Liver (tissue), 10 donors: ENCODE measurements at places on chromosomes 7 and 10.

DNA sequence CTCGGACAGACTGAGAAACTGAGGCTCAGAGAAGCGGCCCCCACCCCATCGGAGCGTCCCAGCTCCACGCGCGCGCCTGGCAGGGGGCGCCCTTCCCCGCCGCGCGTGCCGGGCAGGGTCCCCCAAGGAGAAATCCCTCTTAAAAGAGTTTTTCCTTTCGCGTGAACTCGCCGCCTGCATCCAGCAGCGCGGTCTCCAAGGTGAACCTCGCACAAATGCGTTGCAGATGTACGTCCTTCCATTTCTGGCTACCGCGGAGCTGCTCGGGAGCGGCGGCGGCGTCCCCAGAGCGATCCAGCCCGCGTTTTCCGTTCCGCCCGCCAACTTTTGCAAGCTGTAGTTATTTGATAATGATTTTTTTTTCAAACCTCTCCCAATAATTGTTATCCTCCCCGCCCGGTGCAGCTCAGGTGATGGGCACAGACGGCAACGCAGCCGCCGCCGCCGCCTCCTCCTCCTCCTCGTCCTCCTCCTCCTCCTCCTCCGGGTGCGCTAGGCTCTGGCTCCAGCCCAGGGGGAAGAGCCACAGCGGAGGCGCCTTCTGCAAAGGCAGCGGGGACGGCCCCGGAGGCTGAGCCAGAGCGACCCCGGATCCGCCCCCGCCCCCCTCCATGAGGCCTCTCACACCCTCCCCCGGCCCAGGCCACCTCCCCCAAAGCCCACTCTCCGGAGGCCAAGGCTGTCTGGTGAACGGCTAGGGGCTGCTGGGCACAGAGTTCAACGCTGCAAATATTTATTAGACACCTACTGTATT, 74.0 kb upstream of the CUX1 start:
- DNase-seq, result peak; percentile 59

- DNase-seq, result no peak
Measured at GRCh38 chr10:383519-383918, 248.3 kb downstream of the ZMYND11 start.

GRCh38 chr10:125160856-125161706, 718 bp upstream of the CTBP2 start:
- DNase-seq, result peak; percentile 61

DNA sequence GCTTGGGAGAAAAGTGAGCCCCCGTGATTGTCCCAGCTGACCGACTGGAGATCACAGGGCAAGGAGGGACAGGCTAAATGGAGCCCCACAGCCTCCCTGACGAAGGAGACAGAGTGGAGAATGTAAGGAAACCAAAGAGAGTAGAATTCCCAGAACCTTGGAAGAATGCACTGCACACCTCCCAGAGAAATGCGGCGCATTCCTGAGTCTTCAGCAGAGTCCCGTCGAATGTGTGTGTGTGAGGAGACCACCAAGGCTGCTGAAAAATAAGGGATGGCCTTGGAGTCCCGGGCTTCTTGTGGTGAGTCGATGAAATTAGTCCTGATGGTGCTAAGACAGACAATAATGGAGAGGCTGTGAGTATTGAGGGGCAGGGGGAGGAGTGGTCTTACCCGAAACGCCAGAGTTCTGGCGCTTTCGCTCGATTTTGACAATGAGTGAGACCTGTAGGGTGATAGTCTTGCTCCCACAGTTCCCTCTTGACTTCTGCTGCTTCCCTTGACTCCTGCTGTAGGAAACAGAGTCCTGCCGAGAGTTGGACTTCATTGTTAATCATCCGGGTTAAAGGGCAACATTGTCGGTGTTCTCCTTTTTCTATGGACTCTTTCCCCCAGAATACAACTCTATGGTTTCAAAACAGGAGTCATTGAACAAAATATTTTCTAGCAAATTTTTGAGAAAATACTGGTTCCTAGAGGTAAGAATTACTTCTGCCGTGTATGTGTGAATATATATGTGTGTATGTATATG, 103.2 kb downstream of the CNNM2 start:
- DNase-seq, result no peak

DNA sequence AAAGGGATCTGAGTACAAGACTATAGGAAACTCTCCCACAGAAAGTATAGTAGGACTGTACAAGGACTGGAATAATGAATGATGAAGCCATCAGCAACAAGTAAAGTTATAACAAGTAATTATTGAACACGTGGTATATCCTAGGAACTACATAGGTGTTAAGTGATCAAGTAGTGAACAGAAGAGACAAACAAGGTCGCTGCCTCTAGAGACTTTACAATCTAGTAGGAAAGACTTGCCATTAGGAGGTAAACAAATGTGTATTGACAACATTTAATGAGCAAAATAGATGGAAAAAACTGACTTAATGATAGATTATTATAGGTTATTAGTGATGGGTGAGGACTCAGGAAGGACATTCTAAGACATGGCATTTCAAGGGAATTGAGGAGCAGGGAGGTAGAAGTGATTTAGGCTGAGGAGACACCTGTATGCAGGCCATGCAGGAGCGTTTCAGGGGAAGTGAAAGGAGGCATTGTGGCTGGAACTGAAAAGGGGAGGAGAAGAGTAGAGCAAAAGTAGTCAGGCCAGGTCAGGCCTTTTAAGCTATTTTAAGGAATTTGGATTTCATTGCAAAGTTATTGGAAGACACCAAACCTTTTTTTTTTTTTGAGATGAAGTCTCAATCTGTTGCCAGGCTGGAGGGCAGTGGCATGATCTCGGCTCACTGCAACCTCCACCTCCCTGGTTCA, 8.5 kb upstream of the GLCCI1 start:
- no peak for DNase-seq

GRCh38 chr7:15889507-15889906, 203.0 kb upstream of the MEOX2 start:
- DNase-seq, result no peak

GRCh38 chr7:126659124-126659523, 593.6 kb downstream of the GRM8 start:
- DNase-seq, result no peak

GRCh38 chr10:8835453-8836167, 781.1 kb downstream of the GATA3 start:
- no peak for DNase-seq

- no peak for DNase-seq
Measured at GRCh38 chr7:109532262-109532992, 962.8 kb downstream of the DNAJB9 start.

DNA sequence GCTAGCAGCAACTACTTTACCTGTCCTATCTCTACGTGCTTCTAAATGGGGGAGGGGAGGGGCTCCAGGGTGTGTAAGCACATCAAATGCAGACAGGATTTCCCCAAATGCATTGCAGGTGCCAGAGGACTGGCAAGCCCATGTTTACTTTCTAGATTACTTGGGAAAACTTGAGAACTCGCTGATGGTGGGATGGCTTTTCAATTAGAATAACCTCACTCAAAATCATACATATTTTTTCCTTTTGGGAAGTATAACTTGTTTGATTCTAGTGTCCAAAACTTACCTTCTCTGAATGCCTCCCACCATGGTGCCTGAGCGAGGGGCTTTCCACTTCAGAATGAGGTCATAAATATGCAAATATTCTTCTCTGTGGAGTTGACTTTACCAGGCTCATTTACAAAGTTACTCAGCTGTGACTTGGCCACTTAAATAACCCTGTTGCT, 191.3 kb upstream of the RHOBTB1 start:
- DNase-seq, result no peak

DNA sequence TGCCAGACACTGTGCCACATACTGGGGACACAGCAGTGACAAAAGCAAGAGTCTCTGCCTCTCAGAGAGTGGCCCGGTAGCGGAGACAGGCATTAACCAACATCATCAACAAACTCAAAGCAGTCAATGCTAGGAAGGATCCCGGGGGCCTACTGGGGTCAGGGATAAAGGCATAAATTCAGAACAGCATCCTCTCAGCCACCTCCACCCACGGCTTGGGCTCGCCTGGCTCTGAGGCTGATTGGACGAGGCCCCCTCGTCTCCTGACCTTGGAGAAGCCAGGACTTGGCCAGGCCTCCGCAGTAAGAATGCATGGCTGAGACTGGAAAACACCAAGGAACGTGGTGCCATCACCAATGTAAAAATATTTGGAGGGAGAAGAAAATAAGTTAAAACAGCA, 102.1 kb downstream of the ARHGAP22 start:
- DNase-seq, result peak; percentile 27

- no peak for DNase-seq
Measured at GRCh38 chr7:7311001-7311400, 128.7 kb downstream of the C1GALT1 start.

GRCh38 chr7:70241536-70242175, 643.4 kb downstream of the AUTS2 start:
- DNase-seq, result no peak

DNA sequence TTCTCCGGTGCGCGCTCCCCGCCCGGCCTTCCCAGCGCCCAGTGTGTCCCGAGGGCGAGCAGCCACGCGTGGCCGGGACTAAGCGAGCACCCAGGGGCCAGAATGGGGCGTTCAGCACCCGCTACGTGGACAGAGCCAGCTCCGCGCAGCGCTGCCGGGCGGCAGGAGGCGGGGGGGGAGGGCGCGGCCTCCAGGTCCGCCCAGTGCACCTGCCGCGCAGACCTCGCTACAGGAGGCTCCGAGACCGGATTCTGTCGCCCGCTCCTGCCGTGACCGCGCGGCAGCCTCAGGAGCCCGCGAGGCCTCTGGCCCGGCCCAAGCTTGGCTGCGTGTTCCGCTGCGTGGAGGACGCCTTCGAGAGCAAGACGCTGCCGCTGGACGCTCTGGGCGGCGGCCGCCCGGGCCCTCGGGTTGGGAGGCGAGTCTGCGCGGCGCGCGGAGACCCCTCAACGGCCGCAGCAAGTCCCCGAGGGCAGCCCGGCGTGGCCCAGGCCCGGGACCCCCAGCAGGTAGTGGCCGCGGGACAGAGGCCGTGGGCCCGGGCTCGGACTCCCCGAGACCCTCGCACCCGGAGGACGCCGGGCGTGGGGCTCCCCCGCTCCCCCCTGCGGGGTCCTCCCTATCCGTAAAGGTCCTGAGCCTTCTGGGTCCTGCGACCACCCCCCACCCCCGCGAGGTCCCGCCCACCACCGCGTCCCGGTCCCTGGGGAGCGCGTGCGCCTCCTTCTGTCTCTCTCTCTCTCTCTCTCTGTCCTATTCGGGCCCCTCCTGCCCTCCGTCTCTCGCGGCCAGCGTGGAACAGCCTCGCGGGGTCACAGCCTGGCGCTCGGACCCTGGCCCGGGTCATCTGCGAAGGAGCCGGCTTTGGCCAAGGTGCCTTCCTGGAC, 904 bp upstream of the DPYSL4 start:
- DNase-seq, result peak; percentile 43
